NCI-H1092 (cell line): ENCODE measurements at places on chromosomes 1 and 21.

- no peak for DNase-seq
Measured at GRCh38 chr1:8955406-8955805, 9.7 kb downstream of the CA6 start.

- no peak for DNase-seq
Measured at GRCh38 chr1:45542591-45542990, 8.0 kb upstream of the AKR1A1 start.

- peak; percentile 49 for DNase-seq
Measured at GRCh38 chr1:9687120-9687873, 35.8 kb downstream of the PIK3CD start.

DNA sequence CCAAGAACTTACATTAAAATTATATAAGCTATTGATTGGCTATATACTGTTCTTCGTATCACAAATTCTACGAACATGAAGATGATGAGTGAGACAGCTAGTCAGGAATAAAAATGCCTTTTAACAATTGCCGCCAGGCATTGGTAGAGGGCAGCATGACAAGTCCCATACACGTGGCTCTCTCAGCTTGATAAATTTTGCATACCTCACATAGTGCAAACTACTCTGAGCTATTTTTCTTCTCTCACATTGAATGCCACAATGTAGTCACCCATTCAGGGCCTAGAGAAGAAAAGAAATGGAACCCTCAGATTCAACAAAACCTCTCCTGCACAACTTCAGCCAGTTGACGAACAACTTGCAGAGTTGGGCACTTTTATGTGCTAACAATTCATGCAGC is 27.0 kb upstream of the FMO2 start:
- DNase-seq, result no peak

DNA sequence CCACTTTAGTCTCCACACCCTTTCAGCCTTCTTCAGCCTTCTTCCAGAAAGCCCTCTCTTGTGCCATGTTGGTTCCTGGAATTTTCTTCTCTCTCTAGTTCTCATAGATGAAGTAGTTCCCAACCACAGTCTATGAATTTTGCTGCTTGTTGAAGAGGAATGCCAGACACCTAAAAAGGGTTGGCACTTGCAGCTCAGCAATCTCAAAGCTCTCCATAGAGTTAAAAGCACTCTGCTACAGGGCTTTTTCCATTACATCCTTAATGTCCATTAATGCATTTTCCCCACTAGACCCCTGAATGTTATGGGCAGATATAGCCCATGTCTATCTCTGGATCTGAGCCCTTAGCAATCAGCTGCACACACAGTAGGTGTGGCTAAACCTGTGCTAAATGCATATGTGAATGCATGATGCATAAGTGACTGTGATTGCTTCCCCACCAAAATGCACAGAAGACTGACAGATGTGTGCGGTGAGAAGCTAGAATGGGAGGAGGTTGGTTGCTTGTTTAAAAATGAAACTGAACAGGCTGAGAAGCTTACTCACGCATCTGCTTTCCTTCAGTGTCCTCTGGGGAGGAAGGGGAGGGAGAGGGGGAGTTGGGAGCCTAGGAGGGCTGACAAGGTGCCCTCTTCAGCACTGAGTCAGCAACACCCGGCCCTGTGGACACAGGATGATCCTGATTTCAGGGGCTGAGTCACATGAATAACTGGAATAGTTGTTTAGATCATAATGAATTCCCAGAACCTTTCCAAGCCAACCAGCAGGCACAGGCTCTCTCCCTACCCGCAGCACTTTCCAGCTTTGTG is 146.1 kb upstream of the FGGY start:
- no peak for DNase-seq

DNA sequence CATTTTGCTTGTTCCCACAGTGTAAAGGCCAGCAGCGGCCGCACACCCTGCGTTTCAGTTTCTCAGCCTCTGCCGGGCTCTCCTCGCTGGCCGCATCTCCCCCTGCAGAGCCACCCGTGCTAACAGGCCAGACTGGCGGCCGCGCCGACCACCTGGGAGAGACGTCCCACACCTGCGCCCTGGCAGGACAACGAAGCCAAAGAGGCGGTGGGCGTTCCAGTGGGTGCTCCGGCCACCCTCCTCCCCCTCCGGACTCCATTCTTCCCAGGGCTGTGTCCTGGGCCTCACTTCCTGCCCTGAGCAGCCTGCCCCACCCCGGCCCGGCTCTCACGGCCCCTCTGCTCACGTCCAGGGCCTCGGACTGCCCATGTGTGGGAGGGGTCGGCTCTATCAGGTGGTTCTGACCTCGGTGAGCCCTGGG is 31.9 kb upstream of the SLC19A1 start:
- DNase-seq, result no peak

GRCh38 chr1:40363721-40364120 is 9.8 kb upstream of the SMAP2 start:
- no peak for DNase-seq

DNA sequence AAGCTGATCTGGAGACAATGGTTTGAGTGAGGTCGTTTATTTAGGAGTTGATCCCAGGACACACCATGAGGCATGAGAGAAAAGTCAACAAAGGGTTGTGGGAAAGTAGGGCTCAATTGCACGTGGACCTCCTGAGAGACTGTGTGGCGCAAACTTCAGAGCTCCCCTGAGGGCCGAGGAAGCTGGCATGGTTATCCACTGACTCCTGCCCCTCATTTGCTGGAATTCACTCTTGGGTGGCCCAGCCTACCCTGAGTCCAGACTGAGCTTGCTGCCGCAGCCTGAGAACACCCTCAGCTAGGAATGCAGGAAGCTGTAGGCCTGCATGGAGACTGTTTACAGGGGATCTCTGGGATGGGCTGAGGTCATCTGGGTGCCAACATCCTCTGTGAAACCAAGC is 301.0 kb downstream of the RWDD3 start:
- no peak for DNase-seq

- no peak for DNase-seq
Measured at GRCh38 chr21:38244407-38244787, 12.4 kb upstream of the KCNJ15 start.

DNA sequence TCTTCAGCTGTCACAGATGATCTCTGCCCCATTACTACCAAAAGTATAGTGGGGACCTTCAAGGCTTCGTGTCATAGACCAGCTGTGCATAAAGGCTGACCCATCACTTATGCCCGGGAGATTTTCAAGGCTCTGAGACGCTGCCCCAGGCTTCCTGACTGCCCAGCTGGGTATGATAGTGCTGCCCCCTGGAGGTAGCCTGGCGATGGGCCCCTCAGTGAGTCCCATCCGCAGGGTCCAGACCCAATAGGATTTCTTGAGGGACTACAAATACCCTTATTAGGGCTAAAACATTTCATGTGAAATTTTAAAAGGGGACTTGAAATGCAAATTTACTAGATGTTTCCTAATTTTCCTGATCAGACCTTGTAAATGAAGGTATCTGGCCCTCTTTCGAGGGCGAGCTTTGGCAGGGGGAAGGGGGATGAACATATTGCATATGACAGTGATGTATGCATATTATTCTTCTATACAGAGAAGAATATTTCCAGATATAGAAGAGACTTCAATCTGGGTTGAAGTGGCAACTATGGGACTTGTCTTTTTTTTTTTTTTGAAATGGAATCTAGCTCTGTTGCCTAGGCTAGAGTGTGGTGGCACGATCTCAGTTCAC is 11.7 kb upstream of the FCMR start:
- DNase-seq, result no peak
